Bronchial epithelial cell (primary cell): ENCODE measurements at places on chromosomes 3 and 15. TPM values are rescaled to one million over a fixed set of nuclear protein-coding genes. Genes with fewer than 3 reads are reported as not detected.

DNA sequence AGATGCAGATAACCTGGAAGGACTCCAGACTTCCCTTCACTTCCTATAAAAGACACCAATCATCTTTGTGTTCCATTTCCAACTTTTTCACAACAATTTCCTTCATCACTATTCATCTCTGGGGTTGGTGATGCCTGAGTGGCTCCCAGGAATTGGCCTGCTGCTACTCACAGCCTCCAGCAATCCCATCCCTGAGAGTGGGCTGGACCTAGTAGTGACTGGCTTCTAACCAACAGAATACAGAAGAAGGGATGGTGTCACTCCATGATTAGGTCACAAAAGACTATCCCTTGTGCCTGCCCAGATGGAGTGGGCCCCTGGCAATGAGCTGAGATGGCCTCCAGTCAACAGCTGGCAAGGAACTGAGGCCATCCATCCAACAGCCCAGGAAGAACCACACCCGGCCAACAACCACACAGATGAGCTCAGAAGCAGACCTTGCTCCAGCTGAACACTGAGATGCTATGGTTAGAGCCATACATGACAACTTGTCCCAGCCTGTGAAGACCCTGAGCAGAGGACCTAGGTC is 20.9 kb downstream of the OCA2 start:
- no peak for DNase-seq

MINAR1 gene
- total RNA-seq: 0.26 and 0.53 TPM in 2 replicates

PLCH1 gene
- total RNA-seq: 0.13 and 0.26 TPM in 2 replicates

GRCh38 chr15:31472636-31473384 is 146.2 kb downstream of the KLF13 start:
- no peak for DNase-seq

DNA sequence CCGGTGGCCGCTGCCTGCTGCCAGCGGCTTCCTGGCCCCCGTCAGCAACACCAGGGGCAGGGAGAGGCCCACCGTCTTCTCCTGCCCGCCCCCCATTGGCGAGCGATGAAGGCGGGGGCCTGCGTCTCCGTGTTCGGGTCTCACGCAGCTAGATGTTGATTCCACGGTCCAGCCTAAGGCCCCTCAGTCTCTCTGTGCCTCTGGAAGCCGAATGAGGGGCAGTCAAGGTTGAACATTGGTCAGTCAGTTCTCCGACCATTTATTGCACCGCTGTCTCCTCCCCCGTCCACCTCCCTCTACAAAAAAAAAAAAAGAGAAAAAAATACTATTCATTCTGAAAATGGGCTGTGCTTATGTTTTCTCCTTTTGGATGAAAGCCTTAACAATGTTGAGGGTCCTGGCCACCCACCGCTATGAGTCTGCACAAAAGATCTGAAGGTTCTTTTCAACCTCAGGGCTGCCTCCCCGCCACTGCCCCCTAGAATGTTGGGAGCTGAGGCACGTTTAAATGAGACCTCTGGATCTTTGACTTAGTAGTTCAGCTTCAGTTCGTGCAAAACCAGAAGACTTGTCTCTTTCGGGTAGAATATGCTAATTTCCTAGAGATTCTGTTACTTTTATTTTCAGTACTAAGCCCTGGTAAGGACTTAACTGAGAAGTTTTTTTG is 736 bp downstream of the IREB2 start:
- peak; percentile 24 for DNase-seq

DNA sequence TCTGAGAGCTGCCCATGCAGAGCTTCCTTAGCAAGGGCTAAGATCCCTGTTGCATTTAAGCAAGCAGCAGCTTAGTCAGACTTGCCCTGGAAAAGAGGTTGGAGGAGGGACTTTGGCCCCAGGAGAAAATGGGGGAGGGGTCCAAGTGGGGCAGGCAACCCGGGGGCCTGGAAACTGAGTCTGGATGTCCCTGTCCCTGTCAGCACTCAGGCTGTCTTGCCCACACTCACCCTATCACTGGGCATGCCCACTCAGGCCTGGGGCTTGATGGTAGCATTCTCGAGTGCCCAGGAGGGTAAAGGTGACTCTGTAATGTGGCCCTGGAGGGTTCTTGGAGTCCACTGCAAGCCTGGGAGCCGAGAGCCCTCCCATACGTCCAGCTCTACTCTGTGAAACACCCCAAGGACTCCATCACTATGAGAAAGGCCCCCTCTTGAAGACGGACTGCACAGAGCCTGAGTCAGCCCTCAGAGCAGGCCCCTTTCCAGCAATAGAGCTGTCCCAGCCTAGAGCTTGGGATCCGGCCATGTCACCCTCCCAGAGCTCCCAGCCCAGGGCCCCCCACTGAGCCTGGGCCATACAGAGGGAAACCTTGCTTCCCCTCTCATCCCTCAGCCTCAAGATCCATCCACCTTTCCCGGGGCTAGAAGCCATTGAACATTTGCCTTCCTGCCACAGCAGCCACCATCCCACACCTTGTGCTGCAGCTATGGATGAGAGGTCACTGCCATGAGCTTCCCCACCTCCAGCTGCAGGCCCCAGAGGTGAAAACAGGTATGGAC is 13.4 kb downstream of the MYL3 start:
- no peak for DNase-seq

TICRR gene
- total RNA-seq: 0.26 TPM in 2 replicates

CDC25A gene
- 1.5 and 2.4 TPM in 2 replicates for total RNA-seq
